ENCODE measurements at places on chromosomes 13 and 19.
A peak's percentile ranks its signal among the peaks of the same experiment; 100 is the strongest.

DNA sequence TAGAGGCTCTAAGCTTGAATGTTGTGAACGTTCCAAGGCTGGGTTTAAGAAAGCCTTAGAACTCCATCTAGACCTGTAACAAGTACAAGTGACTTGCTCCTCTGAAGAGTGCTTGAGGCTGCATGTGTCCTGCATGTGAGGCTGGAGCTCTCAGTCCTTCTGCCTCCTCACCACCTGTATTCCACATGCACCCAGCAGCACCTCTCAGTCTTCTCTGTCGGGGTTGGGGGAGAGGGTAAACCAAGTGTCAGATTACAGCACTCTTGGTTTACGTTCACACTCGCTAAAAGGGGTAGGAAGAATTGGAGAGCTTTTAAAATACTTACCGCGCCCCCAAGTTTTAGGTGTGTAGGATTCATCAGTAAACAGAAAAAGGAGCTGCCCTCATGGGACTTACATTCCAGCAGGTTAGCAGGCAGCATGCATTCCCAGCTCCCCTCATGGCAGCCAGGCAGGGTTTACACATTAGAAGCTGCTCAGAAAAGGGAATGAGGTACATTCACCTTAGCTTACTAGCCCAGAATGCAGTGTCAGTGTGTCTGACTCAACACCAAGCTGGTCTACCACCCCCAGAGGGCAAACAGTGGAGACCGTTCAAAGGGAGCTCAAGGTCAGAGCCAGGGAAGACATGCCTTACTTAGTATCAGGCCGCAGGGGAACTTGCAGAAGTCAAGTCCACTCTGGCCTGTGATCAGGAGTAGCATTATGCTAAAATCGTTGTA, 248.1 kb downstream of the PCCA start:
- DNase-seq: no peak

DNA sequence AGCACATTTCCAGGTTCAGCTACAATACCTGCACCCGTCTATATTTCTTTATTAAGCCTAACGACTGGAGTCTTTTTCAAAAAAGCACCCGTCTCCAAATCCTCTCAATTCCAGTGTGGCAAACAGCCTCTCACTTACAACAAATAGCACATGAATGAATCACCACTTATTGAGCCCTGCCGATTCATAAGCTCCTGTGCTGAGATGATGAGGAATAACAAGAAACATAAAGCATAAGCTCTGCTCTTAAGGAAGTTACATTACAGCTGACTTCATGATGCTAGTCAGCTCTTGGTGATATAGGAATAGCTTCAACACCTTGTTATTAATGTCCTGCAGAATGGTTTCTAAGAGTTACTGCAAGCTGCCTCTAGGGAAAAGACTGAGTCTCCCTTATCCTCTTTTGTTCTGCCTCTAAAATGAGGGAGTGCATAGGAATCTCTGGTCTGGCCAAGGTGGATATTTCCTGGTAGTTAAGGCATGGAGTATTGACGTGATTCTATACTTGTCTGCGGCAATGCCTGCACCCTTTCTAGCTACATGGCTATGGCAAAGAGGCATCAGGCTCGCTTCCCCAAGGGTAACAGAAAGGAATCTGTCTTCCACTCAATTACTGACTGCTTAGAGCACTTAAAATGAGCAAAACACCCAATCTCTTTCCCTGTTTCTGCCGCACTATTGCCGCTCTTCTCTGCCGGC, 195.7 kb downstream of the KLF12 start:
- DNase-seq: no peak

GRCh38 chr19:281156-281853, 9.9 kb downstream of the PLPP2 start:
- DNase-seq: no peak

GRCh38 chr13:34546344-34547250, 395.5 kb upstream of the NBEA start:
- no peak for DNase-seq

DNA sequence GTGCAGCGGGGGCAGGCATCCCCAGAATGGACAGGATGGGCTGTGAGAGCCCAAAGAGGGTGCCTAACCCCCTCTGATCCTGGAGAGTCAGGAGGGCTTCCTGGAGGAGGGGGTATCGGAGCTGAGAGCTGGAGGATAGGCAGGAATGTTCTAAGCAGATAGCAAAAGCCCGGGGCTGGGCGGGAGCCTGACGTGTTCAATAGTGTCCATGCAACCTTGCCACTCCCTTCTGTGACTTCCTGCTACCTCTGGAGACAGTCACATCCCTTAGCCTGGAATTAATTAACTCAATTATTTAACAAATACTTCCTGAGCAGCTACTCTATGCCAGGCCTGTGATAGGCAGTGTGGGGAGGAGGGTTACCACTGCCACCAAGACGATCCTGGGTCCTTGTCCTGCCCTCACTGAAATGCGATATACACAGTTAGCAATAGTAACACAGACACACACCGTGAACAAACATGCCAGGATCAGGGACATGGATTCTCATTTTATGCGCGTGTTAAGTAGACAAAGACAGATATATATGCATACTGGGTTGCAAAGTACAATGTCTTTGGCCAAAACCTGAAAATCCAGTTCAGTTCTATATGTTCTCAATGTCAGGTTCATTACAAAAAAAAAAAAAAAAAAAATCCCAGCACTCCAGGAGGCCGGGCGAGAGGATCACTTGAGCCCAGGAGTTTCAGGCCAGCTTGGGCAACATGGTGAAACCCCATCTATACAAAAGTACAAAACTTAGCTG, 10.7 kb downstream of the AP2S1 start:
- DNase-seq: no peak

DNA sequence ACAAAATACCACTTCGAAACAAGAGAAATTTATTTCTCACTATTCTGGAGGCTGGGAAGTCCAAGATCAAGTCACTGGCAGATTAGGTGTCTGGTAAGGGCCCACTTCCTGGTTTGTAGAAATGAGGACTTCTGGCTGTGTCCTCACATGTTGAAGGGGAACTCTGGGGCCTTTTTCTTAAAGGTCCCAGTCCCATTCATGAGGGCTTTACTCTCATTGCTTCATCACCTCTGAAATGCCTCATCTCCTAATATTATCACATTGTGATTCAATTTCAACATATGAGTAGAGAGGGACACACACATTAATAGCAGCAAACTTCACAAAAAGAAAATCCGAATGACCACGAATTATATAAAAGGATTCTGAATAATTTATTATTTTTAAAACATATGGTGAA, 21.6 kb upstream of the SIGLEC14 start:
- no peak for DNase-seq

GRCh38 chr13:25001476-25002206, 94.3 kb upstream of the PABPC3 start:
- DNase-seq: no peak

- no peak for DNase-seq
Observed at GRCh38 chr19:21256722-21257121, 72.5 kb downstream of the ZNF708 start.

DNA sequence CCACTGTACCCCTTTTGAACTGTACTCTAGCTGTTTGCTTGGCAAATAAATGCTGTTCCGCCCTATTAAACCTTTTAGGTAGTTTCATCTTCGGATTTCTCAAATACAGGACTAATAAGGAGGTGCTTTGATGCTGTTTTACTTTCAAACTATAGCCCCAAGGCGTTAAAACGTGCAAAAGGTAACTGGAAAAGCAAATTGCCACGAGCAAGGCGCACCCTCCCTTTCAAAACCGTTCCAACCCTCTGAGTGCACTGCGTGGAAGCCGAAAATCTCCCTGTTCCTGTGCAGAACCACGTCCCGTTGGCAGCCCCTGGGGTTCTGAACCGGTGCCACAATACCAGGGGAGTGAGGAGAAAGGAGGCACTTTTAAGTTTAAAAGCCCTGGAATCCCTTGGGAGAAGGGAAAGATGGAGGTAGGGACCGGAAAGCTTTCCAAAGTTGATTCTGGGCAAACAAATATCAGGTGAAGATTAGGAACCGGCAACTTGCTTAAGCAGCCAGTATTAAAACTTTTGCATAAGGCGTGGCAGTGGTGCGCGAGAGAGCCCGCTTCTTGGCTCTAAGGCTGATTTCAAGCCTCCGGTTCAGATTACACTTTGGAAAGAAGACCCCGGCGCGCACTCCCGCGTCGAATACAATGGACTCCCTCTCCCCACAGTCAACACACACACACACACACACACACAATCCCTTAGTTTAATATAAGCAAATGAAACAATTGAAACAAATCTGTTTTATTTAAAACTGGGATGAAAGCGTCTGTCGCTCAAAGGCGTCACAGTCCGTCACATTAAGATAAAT, 9.5 kb downstream of the POU4F1 start:
- DNase-seq: no peak

DNA sequence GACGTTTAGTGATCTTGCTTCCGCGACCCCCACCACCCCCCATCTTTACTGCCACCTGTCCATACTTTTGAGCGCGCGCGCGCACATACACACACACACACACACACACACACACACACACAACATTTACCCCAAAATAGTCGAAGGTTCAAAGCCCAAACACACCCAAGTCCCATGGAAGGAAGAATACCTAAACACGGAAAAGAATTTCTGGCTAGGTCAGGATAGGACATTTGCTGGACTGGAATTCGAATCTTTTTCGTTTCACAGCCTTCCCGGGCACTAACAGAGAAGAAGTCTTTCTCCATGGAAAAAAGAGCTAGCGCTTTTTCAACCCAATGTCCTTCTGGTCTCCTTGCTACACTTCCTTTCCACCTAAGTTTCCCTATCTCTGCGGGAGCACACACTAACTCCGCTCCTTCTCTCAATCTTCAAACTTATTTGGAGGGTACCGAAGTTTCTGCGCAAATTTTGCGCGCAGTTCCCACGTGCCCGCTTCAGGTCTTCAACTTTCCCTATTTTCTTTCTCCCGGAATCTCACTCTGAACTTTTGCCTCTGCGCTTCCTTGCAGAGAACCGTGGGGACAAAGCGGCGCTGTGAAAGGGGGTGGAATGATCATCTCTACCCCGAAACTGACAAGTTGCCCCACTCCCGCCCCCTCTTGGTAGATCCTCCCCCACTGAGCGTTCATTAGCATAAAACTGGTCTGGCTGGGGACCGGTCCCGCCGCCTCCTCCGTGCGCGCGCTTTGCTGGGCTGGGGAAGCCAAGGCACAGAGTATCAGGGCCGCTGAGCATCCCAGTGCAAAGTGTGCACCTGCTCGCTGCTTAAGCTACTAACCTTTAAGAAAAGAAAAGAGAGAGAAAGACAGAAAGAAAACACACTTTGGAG, 2.7 kb downstream of the DACH1 start:
- peak; percentile 10 for DNase-seq

GRCh38 chr13:45592758-45593157, 22.8 kb downstream of the ERICH6B start:
- no peak for DNase-seq

DNA sequence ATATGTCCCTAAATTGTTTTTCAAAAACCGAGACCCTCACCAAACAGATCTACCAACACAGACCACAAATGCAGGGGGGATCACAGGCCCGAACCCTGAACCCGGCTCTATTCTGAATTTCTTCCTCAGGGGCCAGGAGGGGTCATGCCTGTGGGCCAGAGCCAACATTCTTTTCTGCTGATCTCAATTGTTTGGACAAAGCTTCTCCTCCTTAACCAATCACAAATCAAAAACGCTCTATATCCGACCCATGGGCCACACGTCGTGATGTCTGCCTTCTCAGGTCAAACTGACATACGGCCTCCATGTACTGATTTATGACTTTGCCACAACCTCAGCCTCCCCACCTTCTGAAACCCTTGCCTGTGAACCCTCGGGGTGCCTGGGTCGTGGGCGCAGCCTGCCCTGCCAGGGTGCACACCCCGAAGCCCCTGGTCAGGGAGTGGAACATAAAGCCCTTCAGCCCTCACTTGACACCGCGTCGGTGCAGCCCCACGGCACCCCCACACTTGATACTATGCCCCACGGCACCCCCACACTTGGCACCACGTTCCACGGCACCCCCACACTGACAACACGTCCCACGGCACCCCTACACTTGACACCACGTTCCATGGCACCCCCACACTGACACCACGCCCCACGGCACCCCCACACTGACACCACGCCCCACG, 58.4 kb upstream of the C13orf46 start:
- no peak for DNase-seq

DNA sequence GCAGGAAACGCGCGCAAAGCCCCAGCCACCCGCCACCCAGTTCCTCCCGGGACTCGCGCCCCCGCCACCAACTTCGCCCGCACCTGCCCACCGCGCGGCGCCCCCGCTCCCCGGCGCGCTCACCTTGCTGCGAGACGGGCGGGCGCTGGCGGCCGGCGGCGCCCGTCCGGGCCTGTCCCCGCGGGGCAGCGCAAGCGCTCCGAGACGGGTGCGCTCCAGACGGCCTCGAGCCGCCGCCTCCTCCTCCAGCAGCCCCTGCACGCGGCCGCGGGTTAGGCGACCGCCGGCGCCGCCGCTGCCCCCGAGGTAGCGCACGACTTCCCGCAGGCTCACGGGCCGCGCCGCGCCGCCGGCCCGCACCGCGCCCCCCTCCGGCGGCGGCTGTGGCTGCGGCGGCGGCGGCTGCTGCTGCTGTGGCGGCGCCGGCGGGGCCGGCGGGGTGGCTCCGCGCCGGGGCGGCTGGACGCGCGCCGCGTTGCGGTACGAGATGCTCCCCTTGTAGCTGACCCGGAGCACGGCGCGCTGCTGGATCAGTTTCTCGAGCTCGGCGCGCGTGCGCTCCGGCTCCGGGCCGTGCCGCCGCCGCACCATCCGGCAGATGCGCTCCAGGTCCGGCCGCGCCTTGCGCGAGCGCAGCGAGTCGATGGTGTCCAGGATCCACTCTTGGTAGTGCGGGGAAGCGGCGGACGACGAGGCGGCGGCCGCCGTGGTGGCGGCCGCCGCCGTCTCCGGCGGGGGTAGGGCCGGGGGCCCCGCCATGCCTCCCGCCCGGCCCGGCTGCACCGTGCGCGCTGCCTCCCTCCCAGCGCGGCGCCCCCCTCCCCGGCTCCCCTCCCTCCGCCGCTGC, 666 bp downstream of the SAMD1 start:
- peak; percentile 66 for DNase-seq

- DNase-seq: peak; percentile 55
Observed at GRCh38 chr19:50003810-50004419, 21.3 kb downstream of the VRK3 start.
